ENCODE measurements at places on chromosomes 2 and 18.

DNA sequence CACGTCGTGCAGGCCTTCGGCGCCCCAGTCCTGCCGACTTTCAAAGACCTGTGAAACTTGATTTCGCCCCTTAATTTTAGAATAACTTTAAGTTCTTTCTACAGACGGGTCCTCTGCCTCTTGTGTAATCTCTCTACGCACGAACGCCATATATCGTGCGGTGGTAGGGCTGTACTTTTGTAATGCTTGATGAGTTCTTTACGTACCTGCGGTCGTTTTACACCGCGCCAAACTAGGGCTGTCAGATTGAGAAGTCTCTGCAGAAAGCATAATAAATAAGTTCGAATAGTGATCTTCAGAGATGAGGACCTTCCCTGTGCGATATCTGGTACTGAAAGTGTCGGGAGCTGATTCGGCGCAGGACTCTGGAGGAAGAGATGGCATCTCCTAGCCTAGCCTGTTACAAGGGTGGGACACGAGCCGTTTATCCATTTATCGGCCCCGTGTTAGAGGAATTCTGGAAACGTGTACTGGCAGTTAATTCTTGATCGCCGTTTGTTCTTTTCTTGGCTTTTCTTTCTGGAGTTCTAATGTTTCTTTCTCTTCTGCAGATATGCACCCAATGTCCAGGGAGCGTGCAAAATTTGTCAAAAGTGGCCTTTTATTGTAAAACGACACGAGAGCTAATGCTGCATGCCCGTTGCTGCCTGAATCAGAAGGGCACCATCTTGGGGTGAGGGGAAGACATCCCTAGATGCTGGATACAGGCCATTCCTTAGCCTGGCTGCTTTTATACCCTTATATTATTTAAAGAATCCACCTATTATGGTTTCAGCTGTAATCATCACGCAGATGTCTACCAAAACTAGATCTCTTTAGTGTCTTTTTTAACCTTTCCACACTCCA is 781 bp upstream of the SLC5A6 start:
- no peak for DNase-seq

DNA sequence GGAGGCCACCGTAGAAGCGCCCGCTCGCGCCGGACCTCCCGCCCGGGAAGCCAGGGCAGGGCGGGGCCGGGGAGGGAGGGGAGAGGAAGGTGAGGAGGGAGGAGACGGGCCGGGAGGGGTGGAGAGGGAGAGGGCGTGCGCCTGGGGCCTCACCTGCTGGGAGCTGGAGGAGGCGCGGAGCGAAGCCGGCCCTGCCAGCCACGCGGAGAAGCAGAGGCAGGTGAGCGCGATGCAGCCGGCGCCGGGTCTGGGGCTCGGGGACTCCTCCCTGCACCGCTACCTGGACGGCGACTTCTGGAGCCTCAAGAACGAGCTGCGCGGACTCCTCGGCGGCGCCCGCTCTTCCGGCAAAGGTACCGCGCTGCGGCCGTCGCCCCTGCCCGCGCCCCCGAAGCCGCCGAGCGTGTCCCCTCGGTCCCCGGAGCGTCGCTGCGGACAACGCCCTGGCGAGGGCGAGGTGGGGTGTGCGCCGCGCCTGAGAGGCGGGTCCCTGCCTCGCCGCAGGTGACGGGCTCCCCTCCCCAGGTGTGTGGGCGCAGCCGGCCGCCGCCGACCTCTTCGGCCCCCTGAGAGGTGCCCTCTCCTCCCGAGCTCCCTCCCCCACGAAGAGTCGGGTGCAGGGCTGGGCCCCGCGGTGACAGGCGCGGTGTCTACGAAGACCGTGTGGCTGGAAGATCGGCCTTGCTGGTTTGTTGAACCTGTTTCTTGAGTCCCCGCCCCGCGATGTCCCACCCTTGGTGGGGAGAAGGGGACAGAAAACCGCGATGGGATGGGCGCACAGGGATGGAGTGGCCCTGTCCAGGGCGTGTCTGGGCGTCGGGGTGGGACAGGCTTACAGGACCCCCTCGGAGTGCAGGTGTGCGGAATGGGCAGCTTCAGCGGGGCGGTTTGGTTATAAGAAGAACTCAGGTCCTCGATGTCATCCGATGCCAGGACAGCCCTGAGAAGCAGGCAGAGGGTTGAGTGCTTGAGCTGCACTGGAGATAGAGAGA is at the start of gene ACOXL:
Gene ACOXL (plus strand): TSS at position 152 of the 992 bp plus-strand sequence. CDS start 35,817 bp downstream, outside the sequence.
- no peak for DNase-seq

DNA sequence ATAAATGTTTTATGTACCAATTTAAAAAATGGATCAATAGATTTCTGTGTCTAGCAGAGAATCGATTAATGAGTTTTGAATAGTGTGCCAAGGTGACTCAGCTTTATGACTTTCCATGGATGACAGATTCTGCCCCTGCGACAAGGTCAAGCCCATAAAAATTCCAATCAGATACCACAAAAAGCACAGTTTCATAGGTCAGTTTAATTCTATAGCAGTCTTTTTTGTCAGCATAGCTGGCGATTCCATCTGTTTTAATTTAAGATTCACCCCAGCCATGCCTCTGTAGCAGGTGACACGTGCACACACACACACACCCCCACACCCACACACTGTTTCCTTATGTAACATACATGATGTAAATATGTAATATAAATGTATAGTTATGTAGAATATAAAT is 28.9 kb downstream of the RAB31 start:
- DNase-seq: no peak

DNA sequence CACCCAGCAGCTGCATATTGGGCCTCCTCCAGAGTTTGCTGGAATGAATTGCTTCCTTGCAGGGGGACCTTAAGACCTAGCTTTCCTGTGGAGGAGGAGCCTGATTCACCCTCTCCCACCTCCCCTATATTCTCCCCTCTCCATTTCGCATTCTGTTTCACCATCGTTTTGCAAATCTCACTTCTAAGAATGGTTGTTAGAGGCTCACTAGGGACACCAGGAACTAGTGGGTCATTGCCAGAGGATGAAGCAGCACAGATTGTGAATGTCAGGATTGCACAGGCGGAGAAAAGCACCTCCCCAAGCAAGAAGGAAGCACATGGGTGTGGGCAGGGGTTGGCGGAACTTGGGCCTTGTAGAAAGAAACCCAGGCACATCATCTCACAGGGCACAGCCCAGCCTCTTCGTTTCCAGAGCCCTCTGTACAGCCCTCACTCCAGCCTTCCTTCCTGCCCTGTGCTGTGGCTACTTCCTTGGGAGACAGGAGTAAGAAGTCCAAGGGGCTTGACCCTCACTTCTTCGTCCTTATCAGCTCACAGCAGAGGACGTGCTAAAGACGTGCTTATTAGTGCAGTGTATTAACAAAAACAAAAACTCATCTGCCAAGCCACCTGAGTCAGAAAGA is 63.4 kb downstream of the TACR1 start:
- no peak for DNase-seq

GRCh38 chr2:223096235-223096970 is 44.4 kb downstream of the KCNE4 start:
- no peak for DNase-seq

DNA sequence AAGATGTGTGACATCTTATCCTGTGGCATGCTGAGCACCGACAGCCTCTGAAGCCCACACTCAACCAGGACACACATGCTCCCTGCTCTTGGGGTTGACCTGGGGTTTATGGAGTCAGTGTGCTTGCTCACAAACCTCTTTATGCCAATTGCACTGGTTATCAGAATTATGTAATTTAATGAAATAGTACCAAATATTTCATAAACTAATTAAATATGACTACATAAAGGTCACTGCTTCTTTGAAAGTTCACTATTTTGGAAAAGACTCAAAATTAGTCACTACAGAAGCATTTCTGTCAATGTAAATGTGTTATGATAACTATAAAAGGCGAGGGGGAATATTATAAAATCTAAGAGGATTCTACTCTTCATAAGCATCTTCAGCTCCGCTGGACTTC is 76.7 kb downstream of the FHOD3 start:
- no peak for DNase-seq

- no peak for DNase-seq
Measured at GRCh38 chr2:85397925-85398331, 12.2 kb downstream of the CAPG start.

GRCh38 chr18:47799376-47799775 is 131.1 kb downstream of the SMAD2 start:
- DNase-seq: no peak

DNA sequence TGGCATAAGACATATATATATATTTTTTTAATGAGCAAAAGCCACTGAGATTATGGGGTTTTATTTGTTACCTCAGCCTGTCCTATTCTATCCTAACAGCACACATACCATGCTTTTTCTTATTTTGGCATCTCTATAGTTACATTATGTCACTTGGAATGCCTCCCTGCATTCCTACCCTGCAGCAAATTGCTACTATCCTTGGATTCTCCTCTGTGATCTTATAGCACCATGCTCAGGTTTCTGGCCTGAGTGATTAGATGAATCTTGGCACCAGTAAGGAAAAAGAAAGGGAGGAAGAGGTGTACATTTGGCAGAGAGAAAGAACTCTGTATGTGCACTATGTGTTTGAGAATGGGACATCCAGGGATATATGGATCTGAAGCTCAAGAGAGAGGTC is 86.3 kb upstream of the PELI1 start:
- no peak for DNase-seq

DNA sequence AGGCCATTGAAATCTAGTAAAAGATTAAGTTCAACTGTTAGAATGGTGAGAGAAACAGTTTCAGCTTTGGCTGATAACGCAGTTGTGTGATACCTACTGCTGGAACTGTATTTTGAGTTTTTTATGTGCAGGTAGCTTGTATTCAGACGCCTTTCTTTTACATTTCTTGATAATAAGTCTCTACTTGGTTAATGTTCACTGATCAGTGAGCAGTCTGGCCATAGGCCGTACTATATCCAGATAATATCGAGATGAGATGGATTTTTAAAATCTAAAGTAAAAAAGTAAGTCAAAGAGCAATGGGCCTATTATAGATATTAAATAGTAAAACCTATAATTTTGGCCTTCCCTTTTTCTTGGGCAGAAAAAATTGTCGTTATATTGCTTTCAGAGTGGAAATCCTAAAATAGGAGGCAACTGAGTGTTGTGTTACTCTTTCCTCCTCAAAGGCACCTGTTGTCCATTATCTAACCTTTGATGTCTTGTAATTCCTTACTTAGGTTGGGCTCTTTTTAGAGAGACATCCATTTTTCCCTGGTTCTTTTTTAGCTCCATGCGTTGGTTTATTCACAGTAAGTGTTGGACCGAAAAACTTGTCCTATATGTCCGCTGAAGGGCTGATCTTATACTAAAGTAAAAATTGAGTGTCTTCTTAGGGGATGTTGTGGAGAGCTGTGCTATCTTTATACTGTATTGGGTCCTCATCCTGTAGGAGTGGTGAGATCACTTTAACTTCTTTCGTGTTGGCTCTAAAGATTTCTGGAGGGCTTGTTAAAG is 1.7 kb downstream of the EML4 start:
- DNase-seq: no peak

GRCh38 chr2:217285926-217286325 is 426.1 kb upstream of the TNP1 start:
- no peak for DNase-seq

DNA sequence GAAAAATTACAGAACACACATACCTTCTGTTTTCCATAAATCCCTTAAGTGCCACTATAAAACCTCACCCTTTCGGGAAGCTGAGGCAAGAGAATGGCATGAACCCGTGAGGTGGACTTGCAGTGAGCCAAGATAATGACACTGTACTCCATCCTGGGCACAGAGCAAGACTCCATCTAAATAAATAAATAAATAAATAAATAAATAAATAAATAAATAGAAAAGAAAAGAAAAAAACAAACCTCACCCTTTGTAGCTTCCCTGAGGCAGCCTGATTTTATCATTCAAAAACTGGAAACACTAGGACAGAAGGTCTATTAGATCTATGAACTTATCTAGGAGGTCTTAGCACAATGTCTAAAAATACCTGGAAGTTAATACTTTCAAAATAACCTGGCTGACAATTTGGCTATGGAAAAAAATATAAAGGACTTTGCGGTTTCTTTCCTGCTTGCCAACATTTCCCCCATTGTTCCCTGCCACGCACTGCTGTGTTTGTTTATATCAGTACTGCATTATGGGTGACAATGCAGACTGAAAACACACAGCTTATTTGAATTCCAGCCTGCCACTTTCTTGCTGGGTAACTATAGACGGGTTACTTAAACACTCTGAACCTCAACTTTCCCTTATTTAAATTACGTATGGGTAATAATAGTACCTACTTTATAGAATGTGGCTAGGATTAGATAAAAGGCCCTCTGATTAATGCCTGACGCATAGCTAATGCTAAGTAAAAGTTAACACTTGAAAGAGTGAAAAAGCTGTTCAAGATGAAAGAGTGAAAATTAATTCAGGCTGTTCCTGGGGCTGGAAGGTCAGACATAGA is 313.0 kb downstream of the RDH14 start:
- DNase-seq: no peak

DNA sequence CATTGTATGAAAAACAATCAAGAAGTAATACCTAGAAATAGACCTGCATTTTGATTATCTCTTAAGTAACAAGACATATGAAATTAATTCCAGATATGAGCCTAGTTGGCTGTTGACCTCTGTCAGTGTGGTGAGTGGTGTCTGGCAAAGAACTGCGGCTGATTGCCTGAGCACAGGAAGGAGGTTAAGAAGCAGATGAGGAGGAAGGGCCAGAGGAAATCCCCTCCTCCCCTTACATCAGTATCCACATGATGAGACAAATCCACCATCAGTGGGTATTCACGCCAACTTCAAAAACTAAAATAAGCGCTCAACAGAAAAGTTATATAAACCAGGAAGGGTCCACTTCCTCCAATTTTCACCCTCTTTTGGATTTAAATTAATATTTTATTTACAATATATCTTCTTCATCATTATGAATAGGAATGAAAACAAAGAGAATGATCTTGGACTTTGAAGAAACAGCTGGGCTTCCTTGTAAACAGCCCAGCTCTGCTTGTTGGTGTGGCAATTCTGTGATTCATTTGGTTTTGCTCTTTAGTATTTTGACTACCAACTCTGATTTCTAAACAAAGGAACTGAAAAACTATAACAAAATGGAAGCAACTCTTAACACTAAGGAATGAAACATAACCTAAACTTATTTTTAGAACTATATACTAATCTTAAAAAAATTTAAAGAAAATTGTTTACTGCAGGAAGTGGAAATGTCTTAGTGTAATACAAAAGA is 27.3 kb downstream of the RFTN2 start:
- DNase-seq: no peak

DNA sequence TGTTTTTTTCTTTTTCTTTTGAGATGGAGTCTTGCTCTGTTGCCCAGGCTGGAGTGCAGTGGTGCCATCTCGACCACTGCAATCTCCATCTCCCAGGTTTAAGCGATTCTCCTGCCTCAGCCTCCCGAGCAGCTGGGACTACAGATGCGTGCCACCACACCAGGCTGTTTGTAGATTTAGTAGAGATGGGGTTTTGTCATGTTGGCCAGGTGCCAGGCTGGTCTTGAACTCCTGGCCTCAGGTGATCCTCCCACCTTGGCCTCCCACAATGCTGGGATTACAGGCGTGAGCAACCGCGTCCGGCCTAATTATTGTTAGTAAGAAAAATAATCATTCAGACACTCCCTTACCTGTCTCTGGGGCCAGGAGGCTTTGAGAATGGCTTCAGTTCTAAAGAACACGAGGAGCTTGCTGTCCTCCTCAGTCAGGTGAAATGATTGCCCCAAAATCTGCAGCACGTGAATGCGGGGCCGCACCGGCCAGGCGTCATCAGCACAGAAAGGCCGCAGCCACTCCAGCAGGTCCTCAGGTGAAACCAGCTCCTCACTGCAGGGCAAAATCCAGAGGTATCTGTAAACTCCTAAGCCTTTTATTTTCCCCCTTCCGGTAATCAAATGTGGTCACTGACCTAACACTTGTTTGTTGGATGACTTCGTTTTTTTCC is 342.6 kb downstream of the NBAS start:
- no peak for DNase-seq
